ENCODE measurements at places on chromosomes 13 and 19.

DNA sequence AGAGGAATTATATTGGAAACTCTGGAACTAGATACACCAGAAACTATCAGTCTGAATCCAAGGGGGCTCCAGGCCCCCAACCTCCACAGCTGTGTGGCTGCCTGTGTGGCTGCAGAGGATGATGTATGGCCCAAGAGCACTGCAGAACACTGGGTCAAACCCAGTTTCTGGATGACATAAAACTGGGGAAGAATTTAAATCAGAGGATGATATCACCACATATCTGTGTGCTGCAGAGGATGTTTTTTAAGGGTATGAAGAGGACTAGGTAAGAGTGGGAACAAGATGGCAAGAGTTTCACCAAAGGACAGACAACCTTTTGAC, 226.4 kb downstream of the SUCLA2 start:
- no peak for DNase-seq

DNA sequence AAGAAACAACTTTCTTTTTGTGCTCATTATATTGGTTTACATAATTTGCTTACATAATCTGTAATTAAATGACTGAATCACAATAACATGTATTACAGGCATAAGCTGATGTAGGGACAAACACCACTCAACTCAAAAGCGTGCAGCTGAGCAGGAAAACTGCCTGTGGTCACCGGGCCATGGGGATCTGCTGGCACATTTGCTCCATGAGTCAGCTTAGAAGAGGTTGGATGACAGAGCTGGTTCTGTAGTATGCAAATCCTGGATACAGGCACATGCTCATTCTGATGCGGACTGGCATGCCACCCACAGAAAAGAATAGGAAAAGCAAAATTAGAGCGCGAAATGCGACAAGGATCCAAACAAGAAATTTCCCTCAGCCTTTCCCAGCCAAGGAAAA, 128.6 kb downstream of the USP12 start:
- no peak for DNase-seq

GRCh38 chr13:69107436-69107835, 1000.2 kb upstream of the ATXN8OS start:
- no peak for DNase-seq

GRCh38 chr13:49859560-49859959, 67.1 kb upstream of the KPNA3 start:
- no peak for DNase-seq

DNA sequence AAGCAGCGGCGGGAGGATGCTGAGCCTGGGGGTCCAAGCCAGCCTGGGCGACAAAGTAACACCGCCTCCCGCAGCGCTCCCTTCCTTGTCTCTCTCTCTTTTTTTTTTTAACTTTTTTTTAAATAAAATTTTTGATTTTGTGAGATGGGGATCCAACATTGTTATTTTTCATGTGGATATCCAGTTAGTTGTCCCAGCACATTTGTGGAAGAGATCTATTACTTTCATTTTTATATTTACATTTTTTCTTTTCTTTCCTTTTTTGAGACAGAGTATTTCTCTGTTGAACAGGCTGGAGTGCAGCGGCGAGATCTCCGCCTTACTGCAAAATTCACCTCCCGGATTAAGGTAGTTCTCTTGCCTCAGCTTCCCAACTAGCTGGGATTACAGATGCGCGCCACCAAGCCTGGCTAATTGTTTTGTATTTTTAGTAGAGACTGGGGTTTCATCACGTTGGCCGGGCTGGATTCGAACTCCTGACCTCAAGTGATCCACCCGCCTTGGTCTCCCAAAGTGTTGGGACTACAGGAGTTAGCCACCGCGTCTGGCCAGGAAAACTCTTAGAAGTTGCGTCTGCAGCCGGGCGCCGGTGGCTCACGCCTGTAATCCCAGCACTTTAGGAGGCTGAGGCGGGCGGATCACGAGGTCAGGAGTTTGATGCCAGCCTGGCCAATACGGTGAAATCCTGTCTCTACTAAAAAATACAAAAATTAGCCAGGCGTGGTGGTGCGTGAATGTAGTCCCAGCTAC, 19.4 kb downstream of the ZNF816 start:
- no peak for DNase-seq

GRCh38 chr19:38384209-38385027, 3.4 kb downstream of the GGN start:
- no peak for DNase-seq

GRCh38 chr19:36246006-36246481, 31.1 kb downstream of the ZNF146 start:
- DNase-seq = no peak

GRCh38 chr19:40976134-40976533, 14.9 kb upstream of the CYP2B6 start:
- DNase-seq = no peak

GRCh38 chr13:103356226-103356864, 290.1 kb upstream of the SLC10A2 start:
- DNase-seq = no peak

DNA sequence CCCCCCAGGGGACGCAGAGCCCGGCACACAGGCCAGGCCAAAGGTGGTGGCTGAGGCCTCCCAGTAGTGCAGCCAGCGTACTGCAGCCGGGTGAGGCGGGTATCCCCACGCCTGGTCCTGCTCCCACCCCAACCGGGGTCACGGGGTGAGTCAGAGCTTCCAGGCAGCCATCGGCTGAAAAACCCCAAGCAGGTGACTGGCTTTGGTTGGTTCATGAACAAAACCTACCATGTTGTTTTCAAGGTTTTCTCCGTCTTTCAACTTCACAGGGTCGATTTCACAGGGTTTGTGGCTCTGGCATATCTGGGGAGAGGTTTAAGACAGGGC, 42.1 kb upstream of the C13orf46 start:
- no peak for DNase-seq

- DNase-seq = no peak
Measured at GRCh38 chr19:13864046-13864666, 12.8 kb upstream of the NANOS3 start.

DNA sequence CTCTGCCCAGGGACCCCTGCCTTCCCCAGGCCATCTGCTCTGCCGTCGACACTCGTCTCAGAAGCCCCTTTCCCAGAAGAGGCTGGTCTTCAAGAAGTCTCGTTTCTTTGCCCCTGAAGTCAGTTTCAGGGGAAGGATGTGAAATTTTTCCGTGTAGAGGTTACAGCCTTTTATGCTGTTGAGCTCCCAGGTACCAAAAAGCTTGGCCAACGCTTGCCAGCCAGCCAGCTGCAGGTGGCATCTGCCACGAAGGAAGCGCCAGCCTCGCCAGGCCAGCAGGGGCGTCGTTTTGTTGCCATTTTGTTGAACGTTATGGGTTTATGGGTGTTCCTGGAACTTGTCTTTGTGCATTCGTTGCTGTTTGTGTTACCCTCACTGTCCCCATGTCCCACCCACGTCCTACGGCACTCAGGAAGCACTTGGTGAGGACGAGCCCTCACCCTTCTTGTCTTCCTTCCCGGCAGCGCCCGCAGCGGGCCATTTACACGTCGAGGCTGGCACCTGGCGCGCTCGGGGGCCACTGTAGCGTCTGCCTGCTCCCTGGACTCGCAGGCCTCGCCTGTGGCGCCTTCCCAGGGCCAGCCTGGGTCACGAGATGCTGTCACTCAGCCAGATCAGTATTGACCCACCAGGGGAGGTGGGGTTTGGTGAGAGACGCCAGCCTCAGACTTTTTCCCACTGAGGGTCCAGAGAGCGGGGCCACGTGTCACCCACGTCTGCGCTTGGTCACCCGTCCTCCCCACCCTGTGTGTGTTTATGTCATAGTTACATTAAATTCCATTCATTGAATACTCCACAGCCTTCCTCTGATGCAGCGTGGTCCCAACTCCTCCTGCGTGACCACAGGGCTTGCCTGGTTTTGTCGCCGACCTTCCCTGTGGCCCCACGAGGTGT, 37.1 kb downstream of the AP1M1 start:
- no peak for DNase-seq

- DNase-seq = no peak
Measured at GRCh38 chr13:111318386-111318785, 2.1 kb upstream of the TEX29 start.
